Activated CD4-positive, CD25-positive, alpha-beta regulatory T cell treated with anti-CD3 and anti-CD28 coated beads, Interleukin-2, amount 50 U/mL, for 16 hours (primary cell): ENCODE measurements at places on chromosomes 7 and 10.

GRCh38 chr7:146150153-146150552, 33.6 kb downstream of the CNTNAP2 start:
- DNase-seq: no peak

DNA sequence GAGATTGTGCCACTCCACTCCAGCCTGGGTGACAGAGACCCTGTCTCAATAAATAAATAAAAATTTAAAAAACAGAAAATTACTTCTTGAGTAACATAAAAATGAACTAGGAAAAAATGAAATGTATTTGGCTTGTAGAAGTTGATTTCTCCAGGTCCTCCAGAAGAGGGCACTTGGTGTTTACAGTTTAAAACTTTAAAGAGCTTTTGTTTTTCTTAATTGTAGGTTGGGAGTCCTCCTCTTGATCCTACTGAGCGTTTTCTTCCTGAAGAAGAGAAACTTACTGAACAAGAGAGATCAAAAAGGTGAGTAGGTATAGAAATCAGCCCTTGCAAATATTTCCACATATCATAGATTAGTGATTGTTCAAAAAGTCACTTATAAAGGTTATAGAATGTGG, 16.2 kb downstream of the KIFBP start:
- DNase-seq: no peak

DNA sequence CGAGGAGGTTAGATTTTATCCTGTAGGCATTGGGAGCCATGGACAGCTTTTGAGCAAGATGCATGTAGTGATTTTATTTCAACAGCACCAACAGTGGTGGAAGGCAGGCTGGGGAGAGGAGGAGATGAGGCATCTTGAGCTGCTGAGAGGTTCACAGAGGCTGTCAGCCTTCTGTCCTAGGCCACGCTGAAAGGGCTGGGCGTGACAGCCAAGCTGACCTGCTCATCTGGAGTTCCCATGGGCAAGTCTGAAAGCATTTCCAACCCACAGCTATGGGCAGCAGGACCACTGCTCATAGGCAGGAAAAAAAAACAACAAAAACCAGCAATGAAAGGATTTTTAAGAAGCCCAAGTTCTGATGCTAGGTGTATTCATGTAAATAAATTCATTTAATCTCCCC, 7.7 kb downstream of the NEURL1 start:
- DNase-seq: no peak

DNA sequence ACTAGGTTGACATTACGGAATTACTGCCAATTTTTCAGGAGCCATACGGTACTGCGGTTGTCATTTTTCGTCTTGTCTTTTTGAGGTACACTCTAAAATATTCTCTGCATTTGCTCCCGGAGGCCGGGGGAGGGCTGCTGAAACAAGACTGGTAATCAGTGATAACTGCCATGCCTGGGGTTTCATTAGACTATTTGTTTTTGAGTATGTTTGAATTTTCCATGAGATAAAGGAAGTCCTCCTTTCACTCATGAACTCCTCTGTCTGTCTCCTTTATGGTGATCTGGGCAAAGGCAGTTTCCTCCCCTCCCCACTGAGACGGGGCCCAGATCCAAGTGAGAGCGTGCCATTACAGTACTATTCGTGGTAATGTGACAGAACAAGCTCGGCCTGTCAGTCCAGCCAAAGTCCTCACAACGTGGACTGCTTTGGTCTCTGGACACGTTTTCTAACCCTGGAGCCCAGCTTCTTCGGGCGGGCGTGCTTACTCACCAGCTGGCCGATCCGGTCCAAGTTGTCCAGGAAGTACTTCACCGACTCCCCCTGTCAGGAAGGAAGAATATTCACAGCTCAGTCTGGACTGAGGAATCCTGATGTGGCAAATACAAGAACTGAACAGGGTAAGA, 45.1 kb downstream of the AMZ1 start:
- no peak for DNase-seq

DNA sequence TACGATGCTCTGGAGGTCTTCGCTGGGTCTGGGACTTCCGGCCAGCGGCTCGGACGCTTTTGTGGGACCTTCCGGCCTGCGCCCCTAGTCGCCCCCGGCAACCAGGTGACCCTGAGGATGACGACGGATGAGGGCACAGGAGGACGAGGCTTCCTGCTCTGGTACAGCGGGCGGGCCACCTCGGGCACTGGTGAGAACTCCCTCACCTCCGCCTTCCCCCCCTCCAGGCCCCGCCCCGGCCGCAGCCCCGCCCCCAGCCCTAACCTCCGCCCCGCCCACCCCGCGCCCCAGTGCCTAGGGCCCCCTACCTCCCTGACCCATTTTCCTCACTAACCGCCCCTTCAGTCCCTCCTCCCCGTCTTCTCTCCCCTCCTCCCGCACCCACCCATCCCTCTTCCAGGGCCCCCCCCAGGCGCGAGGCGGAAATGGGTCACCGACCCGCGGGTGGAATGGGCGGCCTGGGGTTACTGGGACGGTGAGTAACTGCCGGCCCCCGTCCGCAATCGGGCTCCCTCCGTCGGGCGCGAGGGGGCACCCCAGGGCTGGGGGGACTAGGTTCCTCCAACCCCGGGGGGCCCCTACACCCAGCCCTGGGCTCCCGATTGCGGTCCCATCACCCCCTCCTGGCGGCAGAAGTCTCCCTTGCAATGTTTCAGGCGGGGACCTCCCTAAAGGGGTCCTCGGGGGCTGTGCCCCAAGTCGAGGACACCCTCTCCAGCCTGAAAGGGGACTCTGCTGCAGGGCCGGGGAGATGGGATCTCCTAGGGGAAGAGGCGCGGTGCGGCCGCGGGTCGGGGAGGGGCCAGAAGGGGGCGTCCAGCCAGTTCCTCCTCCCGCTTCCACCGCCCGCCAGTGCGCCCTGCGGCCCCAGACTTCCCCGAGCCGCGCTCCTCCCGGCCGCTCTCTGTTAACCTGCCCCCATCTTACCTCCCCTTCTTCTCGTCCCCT, 2.1 kb downstream of the PCOLCE start:
- peak; percentile 44 for DNase-seq

- peak; percentile 51 for DNase-seq
Observed at GRCh38 chr10:97072851-97073665, 112.7 kb downstream of the SLIT1 start.

DNA sequence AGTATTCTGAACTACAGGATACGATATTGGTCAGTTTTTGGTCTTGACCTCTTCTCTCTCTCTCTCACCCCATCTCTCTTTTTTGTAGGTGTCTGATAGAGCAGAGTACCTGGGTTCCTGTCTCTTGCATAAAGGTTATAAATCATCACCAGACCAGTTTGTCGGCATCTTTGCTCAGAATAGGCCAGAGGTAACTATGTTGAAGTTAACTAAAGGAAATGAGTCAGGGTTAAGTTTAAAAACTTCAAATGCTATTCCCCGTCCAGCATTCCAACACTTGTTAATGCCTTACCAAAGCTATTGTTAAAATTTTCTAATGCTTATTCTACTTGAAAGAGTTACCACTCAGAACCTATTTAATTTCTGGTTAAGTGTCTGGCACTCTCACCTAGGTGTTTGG, 30.7 kb downstream of the ACSL5 start:
- no peak for DNase-seq

DNA sequence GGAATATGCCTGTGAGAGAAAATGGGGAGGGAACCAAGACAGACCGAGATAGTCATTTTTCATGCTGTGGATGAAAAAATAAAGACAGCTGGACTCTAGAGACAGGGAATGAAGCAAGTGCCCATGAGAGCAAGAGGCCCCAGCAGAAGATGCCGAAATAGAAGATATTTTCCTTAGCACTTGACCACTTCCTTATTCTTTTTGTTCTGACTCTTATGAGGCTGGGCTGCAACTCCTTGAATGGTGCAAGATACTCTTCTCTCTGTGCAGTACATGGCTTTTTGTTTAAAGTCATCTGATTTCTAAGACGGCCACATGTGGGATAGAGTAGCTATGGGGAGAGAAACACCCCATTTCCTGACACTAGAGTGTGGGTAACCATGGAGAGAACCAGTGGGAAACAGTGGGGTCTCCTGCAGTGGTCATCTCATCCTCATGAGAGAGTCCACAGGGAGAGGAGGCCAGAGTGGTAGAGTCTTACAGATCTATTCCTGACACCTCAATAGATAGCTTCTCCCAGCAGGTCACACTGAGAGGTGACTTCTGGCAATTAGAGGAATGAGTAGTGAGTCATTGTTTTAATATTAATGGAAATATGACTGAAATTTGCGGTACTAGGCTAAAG, 18.0 kb upstream of the VCL start:
- no peak for DNase-seq

DNA sequence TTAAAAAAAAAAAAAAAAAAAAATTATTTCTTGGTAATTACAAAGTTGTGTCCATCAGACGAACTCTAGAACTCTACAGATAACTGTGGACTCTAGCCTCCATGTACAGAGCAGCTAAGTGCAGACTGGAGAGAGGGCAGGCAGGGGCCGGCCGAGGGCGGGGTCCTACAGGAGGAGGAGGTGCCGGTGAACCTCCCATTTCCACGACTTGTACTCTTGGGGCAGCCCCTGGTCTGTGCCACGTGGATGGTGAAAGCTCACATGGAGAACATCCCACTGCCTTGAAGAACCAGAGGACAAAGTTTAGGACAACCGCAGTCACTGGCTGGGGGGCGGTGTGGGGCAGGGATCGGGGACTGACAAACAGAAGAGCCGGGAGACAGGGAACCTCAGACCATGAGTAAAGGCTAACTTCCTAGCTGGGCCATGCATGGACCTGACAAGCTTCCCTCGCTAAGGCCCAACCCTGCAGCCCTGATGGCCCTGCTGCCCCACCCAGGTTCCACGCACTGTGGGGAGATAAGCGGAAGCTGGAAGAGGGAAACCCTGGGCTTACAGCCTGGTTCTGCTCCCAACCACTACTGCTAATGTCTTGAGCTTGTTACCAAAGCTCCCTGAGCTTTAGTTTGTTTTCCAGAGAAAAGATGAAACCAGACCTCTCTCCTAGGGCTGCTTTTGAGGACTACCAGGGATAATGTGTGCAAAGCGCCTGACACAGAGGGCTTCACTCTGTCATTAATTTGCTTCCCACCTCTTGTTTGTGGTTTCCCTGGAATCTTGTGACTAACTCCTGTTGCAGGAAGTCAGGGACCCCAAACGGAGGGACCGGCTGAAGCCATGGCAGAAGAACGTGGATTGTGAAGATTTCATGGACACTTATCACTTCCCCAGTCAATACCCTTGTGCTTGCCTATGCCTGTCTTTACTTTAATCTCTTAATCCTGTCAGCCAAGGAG, 16.1 kb upstream of the SEC61G start:
- no peak for DNase-seq

DNA sequence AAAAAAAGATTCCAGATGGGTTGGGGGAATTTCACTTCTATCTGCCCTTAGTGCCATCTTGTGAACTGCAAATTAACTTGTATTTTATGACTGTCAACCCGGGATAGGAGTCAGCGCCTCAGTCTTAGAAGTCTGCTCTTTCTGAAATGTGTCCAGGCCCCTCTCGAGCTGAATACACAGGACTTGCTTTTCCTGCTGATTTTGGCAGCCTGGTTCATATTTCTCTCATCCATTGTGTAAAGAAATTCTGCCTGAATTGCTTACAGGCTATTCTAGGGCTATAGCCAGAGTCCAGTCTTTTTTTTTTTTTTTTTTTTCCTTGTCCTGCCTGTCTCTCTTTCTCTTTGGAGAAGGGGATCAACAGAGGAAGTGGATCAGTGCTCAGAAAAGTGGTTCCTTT, 24.6 kb downstream of the GATA3 start:
- DNase-seq: no peak

GRCh38 chr10:80614576-80615416, 77.1 kb downstream of the SH2D4B start:
- no peak for DNase-seq

GRCh38 chr10:112059220-112059619, 124.3 kb downstream of the GPAM start:
- no peak for DNase-seq

- no peak for DNase-seq
Observed at GRCh38 chr7:98864731-98865453, 4.9 kb downstream of the TMEM130 start.

- DNase-seq: no peak
Observed at GRCh38 chr7:107946451-107946850, 55.5 kb downstream of the DLD start.

- no peak for DNase-seq
Observed at GRCh38 chr10:57699944-57700343, 567.8 kb downstream of the IPMK start.
